ENCODE measurements at places on chromosomes 3 and 15.

- DNase-seq: no peak
Measured at GRCh38 chr3:123311201-123311600, 109.5 kb downstream of the SEC22A start.

DNA sequence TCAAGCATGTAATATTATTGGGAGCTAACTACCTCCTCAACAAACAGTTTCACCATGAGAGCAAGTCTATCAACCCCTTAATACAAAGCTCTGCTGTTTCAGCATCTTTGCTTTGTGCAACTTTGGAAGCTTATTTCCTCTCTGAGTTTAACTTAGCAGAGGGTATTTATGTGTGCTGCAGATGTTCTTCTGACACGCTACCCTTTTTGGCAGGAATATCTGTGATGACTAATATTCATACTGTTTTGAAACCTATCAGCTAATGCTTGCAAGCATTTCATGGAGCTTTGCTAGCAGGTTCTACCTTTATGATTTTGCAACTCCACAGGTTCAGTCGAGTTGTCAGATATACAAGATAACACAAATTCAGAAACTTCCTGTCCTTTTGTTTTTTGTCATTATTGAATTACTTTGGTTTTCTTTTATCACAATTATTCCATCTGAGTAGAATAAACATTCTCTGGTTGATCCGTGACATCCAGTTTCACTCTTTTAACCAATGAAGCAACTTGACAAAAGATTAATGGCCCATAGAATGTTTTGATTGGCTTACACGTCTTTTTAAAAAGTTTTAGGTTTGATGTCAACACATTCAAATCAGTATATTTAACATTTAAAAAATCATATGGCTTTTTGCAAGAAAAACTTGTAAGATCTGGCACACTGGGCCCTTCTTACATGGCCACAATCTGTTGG lies 1.7 kb upstream of the SLC9A9 start:
- DNase-seq: no peak

- DNase-seq: no peak
Measured at GRCh38 chr3:197238842-197239241, 59.6 kb downstream of the DLG1 start.

GRCh38 chr3:8492744-8493511 lies 8.7 kb upstream of the LMCD1 start:
- no peak for DNase-seq

DNA sequence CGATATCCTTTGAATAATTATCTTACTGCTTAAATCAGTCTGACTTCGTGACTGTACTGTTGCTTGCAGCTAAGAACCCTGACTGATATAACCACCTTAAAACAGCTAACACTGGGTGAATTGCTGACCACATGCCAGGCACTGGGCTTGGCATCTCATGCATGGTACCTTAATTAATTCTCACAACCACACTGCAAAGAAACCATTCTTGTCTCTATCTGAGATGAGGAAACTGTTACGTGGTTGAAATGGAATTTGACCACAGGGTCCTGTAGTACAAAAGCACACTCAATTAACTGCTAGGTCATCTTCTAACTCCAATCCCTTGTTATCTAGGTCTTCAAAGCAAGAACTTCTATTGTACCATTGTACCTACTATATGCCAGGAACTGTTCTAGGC lies 92.7 kb upstream of the PRICKLE2 start:
- DNase-seq: no peak

GRCh38 chr15:71811752-71812735 lies 1.7 kb downstream of the NR2E3 start:
- no peak for DNase-seq

DNA sequence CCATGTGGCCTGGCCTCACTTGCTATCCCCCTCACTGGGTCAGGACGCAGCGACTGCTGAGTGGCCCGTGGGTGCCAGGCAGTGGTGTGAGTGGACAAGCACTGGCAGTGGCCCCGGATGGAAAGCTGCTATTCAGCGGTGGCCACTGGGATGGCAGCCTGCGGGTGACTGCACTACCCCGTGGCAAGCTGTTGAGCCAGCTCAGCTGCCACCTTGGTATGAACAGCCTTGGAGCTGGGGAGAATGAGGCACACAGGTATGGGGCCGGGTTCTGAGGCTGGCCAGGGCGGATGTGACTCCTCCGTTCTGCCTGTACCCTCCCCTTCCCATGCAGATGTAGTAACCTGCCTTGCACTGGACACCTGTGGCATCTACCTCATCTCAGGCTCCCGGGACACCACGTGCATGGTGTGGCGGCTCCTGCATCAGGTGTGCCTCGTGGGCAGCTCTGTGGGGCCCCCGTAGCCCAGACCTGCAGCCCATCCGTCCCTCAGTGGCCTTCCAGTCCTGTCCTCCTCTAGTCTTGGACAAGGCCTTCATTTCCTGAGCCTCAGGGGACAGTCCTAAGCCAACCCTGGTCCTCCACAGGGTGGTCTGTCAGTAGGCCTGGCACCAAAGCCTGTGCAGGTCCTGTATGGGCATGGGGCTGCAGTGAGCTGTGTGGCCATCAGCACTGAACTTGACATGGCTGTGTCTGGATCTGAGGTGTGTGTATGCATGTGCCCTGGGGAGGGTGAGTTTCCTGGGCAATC lies 28.2 kb downstream of the NBEAL2 start:
- DNase-seq: peak; percentile 2

- DNase-seq: no peak
Measured at GRCh38 chr3:162847511-162847910, 1350.9 kb downstream of the OTOL1 start.

DNA sequence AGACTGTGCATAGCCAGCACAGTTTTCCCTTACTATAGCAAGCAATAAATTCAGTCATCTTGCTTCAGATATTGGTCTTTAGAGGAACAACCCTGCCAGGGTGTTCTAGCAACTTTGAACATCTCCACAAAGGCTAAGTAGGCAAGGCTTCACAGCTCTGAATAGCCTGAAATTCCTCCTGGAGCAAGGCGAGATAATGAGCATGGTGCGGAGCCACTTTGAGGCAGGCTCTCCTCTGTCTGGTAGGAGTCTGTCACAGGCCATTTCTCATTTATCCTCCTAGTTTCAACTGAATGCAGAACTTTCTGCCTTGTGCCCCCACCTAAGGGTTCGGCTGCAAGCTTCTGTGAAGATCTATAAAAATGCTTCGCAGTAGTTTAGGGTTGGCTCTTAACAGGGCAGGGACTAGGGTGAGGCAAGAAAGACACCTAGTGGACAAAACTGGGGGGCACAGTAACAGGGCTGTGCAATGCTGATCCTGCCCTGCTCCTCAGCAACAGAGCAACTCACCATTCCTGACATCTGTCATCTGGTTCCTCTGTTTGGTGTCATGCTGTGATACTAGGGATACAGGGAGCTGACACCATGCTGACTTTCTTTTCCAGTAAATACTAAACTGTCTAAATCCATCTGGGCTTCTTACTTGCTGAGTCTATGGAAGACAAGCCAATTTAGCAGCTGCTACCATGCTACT lies 16.6 kb upstream of the EHHADH start:
- no peak for DNase-seq

DNA sequence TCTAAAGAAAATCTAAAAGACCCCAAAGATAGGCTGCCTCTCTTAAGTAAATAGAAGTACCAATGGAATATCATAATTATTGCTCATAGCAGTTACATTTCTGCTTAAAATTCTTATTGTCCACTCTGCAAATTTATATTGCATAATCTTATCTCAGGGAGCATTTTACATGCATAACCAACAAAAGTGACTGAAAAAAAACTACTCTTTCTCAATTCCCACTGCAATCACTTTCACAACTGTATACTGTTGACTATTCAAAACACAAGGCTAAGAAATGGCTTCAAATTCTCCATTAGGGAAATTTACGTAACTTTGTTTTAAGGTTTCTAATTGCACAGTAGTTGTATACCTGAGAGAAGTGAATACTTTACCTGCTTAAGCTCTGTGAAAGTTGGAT lies 56.3 kb downstream of the HMG20A start:
- DNase-seq: no peak

- DNase-seq: no peak
Measured at GRCh38 chr15:98843844-98844243, 163.7 kb downstream of the PGPEP1L start.

DNA sequence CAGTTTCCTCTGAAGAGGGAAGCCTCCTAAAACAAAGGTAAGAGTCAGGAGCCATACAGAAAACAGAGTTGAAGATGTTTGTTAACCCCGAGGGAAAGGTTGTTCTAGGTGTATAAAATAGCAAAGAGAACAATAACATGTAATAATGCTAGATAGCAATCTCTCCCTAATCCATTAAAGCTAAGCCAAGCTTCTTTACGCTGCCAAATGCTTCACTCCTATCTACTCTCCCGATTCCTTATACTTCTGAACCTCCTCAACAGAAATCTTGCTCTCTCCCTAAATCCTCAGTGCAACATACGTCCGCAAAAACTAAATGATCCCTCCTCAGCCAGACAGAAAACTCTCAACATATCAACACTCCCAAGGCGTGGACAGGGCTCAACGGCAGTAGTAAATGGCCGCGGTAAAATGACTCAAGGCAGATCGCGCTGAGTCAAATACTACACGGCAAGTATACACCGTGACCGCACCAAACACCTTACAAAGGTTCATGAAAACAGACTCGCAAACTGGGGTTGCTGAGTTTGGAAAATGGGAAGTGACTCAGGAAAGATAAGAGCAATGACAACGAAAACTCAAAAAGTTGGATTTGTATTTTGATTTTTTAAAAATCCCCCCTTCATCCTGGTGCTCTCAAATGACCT lies 682 bp downstream of the CLDND1 start:
- DNase-seq: peak; percentile 22

- DNase-seq: no peak
Measured at GRCh38 chr15:80458580-80458979, 54.4 kb downstream of the ARNT2 start.

DNA sequence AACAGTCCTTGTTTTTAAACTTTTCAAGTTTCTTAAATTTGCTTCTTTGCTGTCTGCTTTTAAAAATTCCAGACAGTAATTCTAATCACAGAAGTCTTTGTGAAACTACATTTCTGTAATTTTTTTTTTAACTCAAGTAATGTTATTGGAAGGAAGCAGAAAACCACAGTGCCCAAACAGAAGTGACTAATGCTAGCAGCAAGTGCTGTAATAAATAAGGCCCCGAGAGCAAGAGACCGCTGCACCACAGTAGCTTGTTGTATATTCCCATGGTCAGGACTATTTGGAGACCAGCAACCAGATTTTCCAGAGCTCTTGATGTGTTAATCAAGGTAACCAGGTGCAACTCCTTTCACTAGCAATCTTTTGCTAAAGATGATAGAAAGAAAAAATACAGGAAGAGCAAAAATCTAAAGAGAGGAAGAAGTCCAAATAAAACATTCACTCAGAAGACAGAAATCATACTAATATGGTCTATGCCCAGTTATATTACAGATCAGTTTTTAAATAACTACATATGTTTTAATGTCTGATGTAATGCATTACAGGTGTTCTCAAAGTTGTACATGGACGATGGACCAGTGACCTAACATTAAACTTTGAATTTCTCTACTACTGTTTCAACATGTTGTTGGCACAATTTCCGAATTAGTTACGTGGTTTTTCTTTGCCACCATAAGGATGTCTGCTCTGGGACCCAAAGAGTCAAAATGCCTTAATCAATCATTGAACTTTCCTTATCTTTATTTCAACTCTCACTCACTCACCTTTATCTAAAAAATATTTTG lies 36.4 kb downstream of the WWTR1 start:
- DNase-seq: no peak

GRCh38 chr3:16140894-16141285 lies 33.6 kb upstream of the GALNT15 start:
- DNase-seq: no peak

DNA sequence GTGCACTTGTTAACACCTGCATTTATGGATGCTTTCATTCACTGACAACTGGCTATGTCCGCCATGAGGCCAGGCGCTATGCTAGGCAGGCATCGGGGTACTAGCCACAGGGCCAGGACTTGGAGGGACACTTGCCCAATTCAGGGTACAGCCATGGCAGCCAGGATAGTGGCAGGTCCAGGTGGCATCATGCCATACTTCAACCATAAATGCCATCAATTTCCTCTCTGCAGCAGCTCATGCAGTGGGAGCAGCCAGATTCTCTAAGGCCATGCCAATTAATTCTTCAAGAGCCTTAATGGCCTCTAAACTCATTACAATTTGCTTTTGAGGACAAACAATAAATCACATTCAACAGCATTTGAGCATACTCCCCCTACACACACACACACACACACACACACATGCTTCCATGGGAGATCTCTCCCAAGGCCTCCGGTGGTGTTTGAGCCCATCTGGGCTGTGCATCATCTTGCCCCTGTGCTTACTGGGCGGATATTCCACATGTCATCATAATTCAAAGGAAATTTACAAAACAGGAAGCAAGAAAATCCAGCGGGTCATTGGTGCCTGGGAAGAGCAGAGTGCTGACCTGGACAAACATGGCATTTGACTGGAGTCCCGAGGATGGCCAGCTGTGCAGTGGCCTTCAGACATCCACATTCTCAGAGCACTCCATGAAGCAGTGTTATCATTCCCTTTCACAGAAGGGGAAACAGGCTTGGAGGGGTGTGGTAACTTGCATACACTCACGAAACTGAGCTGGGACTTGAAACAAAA lies 109.1 kb downstream of the IQSEC1 start:
- DNase-seq: no peak

GRCh38 chr3:45441584-45442310 lies 53.4 kb downstream of the LARS2 start:
- no peak for DNase-seq

DNA sequence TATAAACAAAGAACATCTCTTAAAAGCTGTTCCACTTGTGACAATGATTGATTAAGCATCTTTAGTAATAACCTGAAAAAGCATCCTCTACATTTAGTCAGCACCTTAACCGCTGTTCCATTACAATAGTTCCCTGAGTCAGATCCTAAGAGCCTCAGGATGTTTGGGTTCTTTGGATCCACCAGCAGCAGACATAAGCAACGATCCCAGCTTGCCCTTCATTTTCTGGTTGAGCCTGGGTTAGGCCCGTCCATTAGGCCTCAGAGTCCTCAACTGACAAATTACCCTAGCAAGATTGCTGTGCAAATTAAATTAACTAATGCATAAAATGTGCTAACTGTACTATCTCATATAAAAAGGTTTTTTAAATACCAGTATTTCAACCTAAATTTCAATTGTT lies 42.3 kb upstream of the ROBO1 start:
- no peak for DNase-seq

DNA sequence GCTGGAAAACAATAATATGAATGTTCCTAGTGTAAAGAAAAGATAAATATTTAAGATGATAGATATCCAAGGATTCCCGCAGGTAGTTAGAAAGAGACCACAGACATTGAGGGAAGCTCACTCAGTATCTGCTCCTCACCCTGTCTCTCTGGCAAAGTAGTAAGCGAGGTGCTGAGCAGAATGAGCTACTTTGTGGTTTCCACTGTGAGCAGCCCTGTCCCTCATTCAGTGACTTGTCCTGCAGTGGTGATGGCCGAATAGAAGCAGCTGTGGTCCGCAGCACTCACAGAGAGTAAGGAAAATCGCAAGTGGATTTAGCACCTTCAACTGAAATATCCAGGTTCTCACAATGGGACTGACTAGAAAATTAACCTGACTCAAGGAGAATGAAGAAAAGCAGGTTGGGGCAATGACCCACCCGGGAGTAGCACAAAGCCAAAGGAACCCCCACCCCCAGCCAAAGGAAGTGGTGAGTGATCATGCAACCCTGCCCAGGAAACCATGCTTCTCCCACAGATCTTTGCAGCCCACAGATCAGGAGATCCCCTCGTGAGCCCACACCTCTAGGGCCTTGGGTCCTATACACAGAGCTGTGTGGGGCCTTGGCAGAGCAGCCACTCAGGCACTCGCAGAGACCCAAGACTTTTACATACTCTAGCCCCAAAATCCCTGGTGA lies 21.8 kb upstream of the SLC25A38 start:
- no peak for DNase-seq

All from activated T-helper 1 cell treated with anti-CD3 and anti-CD28 coated beads, Interleukin-2, amount 50 U/mL, for 16 hours (primary cell).